A549 treated with GW870086 at 1 μM for 4 hours (cell line): ENCODE measurements at places on chromosomes 1 and 21. TPM values are rescaled to one million over a fixed set of nuclear protein-coding genes. Genes with fewer than 3 reads are reported as not detected.

SLC27A3 gene
- total RNA-seq = 0.91 to 2.4 TPM (median 1.6 TPM) in 5 replicates

CFAP141 gene
- not detected in 5 replicates for total RNA-seq

KCNT2 gene
- total RNA-seq = 0.06 to 0.07 TPM (median 0.07 TPM) in 4 of 5 replicates, not detected in the other

AADACL4 gene
- not detected in 5 replicates for total RNA-seq

AVPR1B gene
- not detected in 5 replicates for total RNA-seq

CFHR2 gene
- total RNA-seq = not detected in 5 replicates

PARP1 gene
- 94.3 to 122 TPM (median 112 TPM) in 5 replicates for total RNA-seq

DNASE2B gene
- not detected in 5 replicates for total RNA-seq

CFAP410 gene
- total RNA-seq = 6.8 to 9.9 TPM (median 7.6 TPM) in 5 replicates

KIAA1614 gene
- 0.55 to 1.5 TPM (median 0.68 TPM) in 5 replicates for total RNA-seq

VHLL gene
- not detected in 5 replicates for total RNA-seq

LCE2B gene
- not detected in 5 replicates for total RNA-seq

SPRR2E gene
- not detected in 5 replicates for total RNA-seq

NR1I3 gene
- 0.26 TPM in 1 of 5 replicates, not detected in the others for total RNA-seq

CFHR4 gene
- total RNA-seq = not detected in 5 replicates

PCNT gene
- total RNA-seq = 12.3 to 13.8 TPM (median 13.1 TPM) in 5 replicates

ASCL5 gene
- total RNA-seq = 0.09 to 0.23 TPM (median 0.10 TPM) in 4 of 5 replicates, not detected in the other

CA6 gene
- not detected in 5 replicates for total RNA-seq

CD1D gene
- 0.10 TPM in 1 of 5 replicates, not detected in the others for total RNA-seq

CYP4X1 gene
- total RNA-seq = 0.11 TPM in 1 of 5 replicates, not detected in the others

PLA2G2F gene
- not detected in 5 replicates for total RNA-seq

FNDC10 gene
- total RNA-seq = 5.4 to 8.5 TPM (median 8.1 TPM) in 5 replicates

WDR4 gene
- 22.7 to 31.1 TPM (median 28.2 TPM) in 5 replicates for total RNA-seq

TRIM63 gene
- total RNA-seq = 0.70 to 1.5 TPM (median 1.2 TPM) in 5 replicates

ADAMTS5 gene
- total RNA-seq = not detected in 5 replicates

CAMSAP2 gene
- total RNA-seq = 14.0 to 21.3 TPM (median 20.5 TPM) in 5 replicates

TLCD4 gene
- 6.5 to 11.0 TPM (median 10.6 TPM) in 5 replicates for total RNA-seq
